A549 treated with Mapracorat at 1 μM for 4 hours (cell line): ENCODE measurements at places on chromosomes 3 and 15. TPM values are rescaled to one million over a fixed set of nuclear protein-coding genes. Genes with fewer than 3 reads are reported as not detected.

C3orf22 gene
- total RNA-seq: not detected in 5 replicates

RBP2 gene
- not detected in 5 replicates for total RNA-seq

FBXW12 gene
- not detected in 5 replicates for total RNA-seq

RHCG gene
- 35.5 to 49.8 TPM (median 39.6 TPM) in 5 replicates for total RNA-seq

C15orf62 gene
- total RNA-seq: 0.07 TPM in 3 of 5 replicates, not detected in the others

LNP1 gene
- 0.59 to 1.2 TPM (median 0.82 TPM) in 5 replicates for total RNA-seq

TRPM1 gene
- total RNA-seq: not detected in 5 replicates

FSIP1 gene
- 0.70 to 1.1 TPM (median 0.89 TPM) in 5 replicates for total RNA-seq

LIPH gene
- total RNA-seq: 4.9 to 5.9 TPM (median 5.5 TPM) in 5 replicates

RARRES1 gene
- 7.7 to 11.7 TPM (median 11.2 TPM) in 5 replicates for total RNA-seq

FANCD2OS gene
- total RNA-seq: not detected in 5 replicates

CFAP100 gene
- not detected in 5 replicates for total RNA-seq

CIB2 gene
- total RNA-seq: 25.7 to 28.9 TPM (median 27.6 TPM) in 5 replicates

RASGRF1 gene
- total RNA-seq: 0.19 to 0.42 TPM (median 0.39 TPM) in 5 replicates

ZMYND10 gene
- total RNA-seq: 1.1 to 1.3 TPM (median 1.2 TPM) in 5 replicates

ARHGEF26 gene
- 7.4 to 10.0 TPM (median 9.0 TPM) in 5 replicates for total RNA-seq

ALG1L2 gene
- not detected in 5 replicates for total RNA-seq

COLQ gene
- total RNA-seq: 0.22 to 0.54 TPM (median 0.28 TPM) in 5 replicates

PDIA3 gene
- total RNA-seq: 274 to 366 TPM (median 360 TPM) in 5 replicates

SCAANT1 gene
- total RNA-seq: 1.7 TPM in 1 of 5 replicates, not detected in the others

SERPINI2 gene
- total RNA-seq: not detected in 5 replicates

TRH gene
- total RNA-seq: not detected in 5 replicates

NEO1 gene
- 26.9 to 38.1 TPM (median 29.6 TPM) in 5 replicates for total RNA-seq

LIPC gene
- 0.09 to 0.15 TPM (median 0.14 TPM) in 4 of 5 replicates, not detected in the other for total RNA-seq

SAMMSON gene
- not detected in 5 replicates for total RNA-seq

SAMD7 gene
- total RNA-seq: not detected in 5 replicates

CORO2B gene
- total RNA-seq: 3.0 to 4.1 TPM (median 3.2 TPM) in 5 replicates

NR2E3 gene
- total RNA-seq: 0.08 to 0.31 TPM (median 0.25 TPM) in 5 replicates

XPC gene
- 27.9 to 34.1 TPM (median 33.1 TPM) in 5 replicates for total RNA-seq

CHRM5 gene
- total RNA-seq: 0.03 to 0.04 TPM in 2 of 5 replicates, not detected in the others

RFT1 gene
- 19.7 to 27.9 TPM (median 27.0 TPM) in 5 replicates for total RNA-seq

IL17RB gene
- 0.75 to 1.2 TPM (median 0.86 TPM) in 5 replicates for total RNA-seq

IFT57 gene
- 38.8 to 46.8 TPM (median 45.2 TPM) in 5 replicates for total RNA-seq

CMC1 gene
- 45.0 to 48.4 TPM (median 46.1 TPM) in 5 replicates for total RNA-seq

GOLGA8S gene
- 0.10 to 0.23 TPM (median 0.18 TPM) in 5 replicates for total RNA-seq

SHC4 gene
- 0.74 to 1.4 TPM (median 1.1 TPM) in 5 replicates for total RNA-seq

IGSF11 gene
- 2.7 to 4.7 TPM (median 4.3 TPM) in 5 replicates for total RNA-seq

EIF1B gene
- total RNA-seq: 54.7 to 64.3 TPM (median 58.9 TPM) in 5 replicates

ACP3 gene
- 0.07 to 0.08 TPM in 2 of 5 replicates, not detected in the others for total RNA-seq

TIMP4 gene
- 10.0 to 14.3 TPM (median 11.9 TPM) in 5 replicates for total RNA-seq

MAP6D1 gene
- total RNA-seq: 3.6 to 7.8 TPM (median 7.2 TPM) in 5 replicates

GUCA1C gene
- not detected in 5 replicates for total RNA-seq

KLHL6 gene
- not detected in 5 replicates for total RNA-seq

MYNN gene
- total RNA-seq: 7.7 to 10.6 TPM (median 9.6 TPM) in 5 replicates

FYTTD1 gene
- total RNA-seq: 22.8 to 32.3 TPM (median 26.9 TPM) in 5 replicates

RTP4 gene
- not detected in 5 replicates for total RNA-seq

EAF2 gene
- total RNA-seq: 1.5 to 2.7 TPM (median 2.2 TPM) in 5 replicates

PLCD1 gene
- total RNA-seq: 3.3 to 5.1 TPM (median 3.7 TPM) in 5 replicates

ARHGAP11A gene
- 53.1 to 91.3 TPM (median 73.1 TPM) in 5 replicates for total RNA-seq

ADGRG7 gene
- total RNA-seq: not detected in 5 replicates

MB21D2 gene
- total RNA-seq: 4.3 to 5.0 TPM (median 4.5 TPM) in 5 replicates

GOLGA6A gene
- total RNA-seq: 0.07 to 0.26 TPM (median 0.10 TPM) in 5 replicates

BTD gene
- 15.8 to 18.4 TPM (median 16.7 TPM) in 5 replicates for total RNA-seq
